Activated CD8-positive, alpha-beta memory T cell treated with anti-CD3 and anti-CD28 coated beads, Interleukin-2, amount 50 U/mL, for 48 hours (primary cell): ENCODE measurements at places on chromosomes 6 and 20.

GRCh38 chr6:51655517-51655916 is 431.9 kb downstream of the PKHD1 start:
- DNase-seq = no peak

- DNase-seq = no peak
These were observed 53.4 kb downstream of the MCHR2 start for GRCh38 chr6:99940582-99940981.

- DNase-seq = no peak
These were observed 306.0 kb upstream of the THEMIS start for GRCh38 chr6:128206610-128207426.

DNA sequence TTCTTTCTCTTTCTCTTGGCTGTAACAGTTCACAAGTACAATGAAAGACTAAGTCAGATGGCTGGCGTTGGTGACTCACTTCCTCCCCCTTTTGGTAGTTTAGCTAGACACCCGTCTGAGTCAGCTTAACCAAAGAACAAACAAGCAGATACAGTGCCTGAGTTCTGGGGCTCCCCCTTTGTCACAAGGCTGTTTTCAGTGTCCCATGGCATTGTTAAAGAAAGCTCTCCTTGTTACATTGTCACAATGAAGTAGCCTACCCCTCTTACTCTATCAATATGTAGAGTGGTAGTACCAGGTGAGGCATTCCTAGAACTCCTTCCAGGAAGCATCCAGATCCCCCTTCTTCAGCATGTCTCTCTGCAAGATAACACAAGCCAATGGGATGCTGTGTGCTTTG is 38.6 kb downstream of the KIAA0408 start:
- DNase-seq = peak; percentile 69

DNA sequence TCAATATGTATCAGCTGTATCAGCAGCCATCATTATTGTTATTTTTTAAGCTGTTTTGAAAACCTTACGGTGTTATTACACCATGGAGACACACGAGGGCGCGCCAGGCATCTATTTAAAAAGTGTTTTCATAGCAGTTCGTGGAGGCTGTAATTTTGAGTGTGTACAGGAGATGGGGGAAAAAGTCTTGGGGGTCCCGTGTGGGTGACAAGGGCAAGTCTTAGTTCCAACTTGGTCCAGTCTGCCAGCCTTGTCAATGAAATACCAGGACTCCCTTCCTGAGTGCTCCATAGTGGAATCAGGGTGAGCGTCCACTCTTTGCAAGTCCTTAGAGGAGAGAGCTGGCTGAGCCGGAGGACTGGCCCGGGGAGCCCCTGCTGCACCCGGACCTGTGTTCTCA is 43.3 kb downstream of the SLC2A10 start:
- DNase-seq = peak; percentile 79

DNA sequence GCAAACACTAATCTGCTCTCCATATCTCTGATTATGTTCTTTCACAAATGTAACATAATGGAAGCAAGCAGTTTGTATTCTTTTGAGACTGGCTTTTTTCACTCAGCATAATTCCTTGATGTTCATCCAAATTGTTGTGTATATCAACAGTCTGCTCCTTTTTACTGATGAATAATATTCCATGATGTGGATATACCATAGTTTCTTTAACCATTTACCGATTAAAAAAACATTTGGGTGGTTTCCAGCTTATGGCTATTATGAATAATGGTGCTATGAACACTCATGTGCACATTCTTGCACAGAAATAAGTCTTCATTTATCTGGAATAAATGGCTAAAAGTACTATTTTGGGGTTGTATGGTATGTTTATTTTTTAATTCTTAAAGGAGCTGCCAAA is 708.9 kb downstream of the RFPL4B start:
- no peak for DNase-seq

DNA sequence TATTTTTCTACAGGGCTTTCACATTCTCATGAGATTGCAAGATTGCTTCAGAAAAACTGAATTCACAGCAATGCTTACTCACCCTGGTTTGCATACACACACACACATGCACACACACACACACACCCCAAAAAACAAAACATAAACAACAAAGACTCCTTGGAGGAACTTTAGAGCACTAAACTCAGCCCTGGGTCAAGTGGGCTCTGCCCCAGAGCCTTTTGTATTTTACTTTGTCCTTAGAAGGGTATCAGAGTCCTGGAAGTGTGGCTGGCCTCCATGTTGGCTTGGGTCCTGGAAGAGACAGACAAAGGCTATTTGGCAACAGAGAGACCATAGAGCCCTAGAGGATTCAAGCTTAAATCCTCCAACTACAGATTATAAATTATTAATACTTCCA is 8.0 kb upstream of the CST9 start:
- no peak for DNase-seq

DNA sequence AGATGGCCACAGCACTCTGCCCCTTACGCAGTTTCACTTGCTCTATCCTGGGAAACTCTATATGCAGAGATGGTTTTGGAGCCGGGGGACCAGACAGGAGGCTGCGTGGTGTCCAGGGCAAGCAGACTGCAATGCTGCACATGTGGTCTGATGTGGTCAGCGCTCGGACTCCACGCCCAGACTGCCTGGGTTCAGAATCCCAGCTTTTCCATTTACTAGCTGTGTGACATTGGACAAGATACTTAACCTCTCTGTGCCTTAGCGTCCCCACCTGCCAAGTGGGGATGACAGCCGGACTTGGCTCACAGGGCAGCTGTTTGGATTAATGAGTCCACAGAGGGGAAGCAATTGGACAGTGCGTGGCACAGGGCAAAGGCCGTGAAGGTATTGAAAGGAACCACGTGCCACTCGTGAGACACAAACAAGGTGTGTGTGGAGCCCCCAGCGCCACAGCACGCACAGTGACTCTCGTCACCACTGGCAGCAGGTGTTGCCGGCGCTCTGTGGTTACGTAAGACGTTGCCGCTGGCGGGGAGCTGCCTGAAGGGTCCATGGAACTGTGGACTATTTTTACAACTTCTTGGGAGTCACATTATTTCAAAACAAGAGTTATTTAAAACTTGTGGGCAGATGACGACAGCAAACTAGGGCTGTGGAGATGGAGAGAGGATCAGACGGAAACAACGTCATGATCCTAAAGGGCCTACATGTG is 201.4 kb downstream of the PREX1 start:
- DNase-seq = no peak

DNA sequence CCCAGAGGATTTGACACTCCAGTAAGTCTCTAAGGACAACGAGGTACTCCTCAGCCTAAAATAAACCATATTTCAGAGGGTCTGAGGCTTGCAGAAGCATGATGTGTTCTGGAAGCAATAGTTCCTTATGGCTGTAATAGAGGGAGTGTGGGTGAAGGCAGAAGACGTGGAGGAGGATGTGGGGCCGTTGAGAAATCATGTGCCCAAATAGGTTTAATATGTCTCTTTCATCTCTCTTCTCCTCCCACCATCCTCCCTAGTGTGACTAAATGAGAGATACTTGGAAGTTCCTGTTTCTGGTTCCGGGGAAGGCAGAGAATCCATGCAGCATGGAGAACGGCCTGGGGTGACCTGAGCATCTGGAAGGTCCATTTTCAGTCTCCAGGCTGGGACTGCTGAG is 174.0 kb upstream of the RSPO3 start:
- no peak for DNase-seq

GRCh38 chr20:25024171-25024570 is 31.6 kb upstream of the APMAP start:
- DNase-seq = no peak

GRCh38 chr6:26032340-26033084 is 54.7 kb upstream of the HFE start:
- DNase-seq = peak; percentile 73

DNA sequence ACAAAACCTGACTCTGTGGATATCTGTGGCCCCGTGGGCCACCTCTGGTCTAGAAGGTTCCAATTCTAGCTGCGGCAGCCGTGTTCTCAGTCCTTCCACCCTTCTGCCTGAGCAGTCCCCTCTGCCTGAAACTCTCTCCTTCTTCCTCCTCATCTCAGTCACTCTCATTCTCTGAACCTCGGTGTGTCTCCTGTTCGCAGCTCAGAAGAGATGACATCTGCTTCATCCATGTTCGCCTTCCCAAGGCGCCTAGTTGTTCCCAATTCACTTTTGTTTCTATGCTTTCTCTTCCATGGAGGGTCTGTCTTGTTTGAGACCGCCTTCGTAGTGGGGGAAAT is 95.5 kb downstream of the CEBPB start:
- no peak for DNase-seq

DNA sequence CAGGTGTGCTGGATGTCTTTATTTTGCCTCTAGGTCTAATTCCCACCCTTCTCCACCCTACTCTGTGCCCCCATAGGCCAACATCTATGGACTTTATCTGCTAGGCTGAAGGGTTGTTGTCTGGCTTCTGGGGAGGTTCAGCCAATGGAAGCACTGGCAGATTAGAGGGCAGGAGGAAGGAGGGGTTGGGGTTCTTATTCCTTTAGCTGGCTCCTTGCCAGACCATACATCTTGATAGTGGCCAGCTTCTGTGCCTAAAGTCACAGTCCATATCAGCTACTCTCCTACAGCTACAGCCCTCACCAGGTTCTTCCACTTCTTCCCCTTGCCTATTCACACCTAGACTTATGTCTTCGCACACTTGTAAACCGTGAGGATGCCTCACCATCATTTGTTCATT is 41.1 kb downstream of the ROS1 start:
- DNase-seq = no peak

DNA sequence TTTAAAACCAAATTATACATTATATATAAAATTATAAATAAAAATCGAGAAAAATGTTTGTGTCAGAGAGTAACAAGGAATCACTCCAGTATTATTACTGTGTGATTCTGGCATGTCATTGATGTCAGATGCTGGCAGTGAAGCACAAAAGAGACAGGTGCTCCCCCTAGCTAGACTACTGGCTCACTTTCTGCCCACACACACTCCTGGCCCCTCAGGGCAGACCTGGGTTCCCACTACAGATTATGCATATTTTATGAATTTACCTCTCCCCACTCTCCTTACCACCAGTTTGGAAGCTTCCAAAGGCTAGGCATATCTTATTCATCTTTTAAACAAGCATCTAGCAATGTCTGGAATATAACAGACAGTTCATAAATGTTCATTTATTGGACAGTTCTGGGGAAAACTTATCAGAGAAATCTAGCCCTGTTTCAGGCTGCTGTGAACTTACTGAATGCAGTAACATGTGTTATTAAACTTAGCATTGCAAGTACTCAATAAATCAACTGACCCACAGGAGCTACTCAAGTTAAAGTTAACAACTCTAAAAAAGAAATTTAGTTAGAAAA is 12.8 kb downstream of the SNX3 start:
- DNase-seq = no peak

DNA sequence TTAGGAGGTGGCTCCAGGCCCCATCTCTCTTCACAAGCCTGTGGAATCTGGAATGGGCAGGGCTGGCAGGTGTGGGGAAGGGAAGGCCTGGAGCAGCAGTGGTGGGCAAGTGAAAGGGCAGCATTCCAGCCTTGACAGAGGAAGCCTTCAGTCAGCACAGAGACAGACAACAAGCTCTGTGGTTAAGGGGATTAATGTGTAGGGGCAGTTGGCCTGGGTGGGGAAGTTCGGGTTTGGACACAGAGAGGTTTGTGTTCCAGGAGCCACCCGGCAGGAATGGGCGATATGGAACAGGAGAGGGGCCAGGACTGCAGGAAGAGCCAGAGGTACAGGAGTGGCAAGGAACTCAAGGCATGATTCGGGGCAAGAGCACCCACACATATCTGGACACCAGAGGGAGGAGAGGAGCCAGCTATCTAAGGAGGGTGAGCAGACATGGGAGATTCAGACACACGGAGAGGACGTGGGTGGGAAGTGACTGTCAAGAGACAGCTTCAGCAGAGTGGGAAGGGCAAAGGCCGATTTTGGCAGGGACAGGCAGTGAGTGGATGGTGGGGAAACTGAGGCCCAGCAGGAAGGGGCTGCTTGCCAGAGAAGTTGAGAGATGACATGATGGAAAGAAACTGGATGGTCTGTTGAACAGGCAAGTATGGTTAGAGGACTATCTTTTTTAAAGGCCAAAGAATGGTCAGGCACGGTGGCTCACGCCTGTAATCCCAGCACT is 2.5 kb upstream of the SLC44A4 start:
- no peak for DNase-seq
